IMR-90 (cell line): ENCODE measurements at places on chromosomes 12 and 14. TPM values are rescaled to one million over a fixed set of nuclear protein-coding genes. Genes with fewer than 3 reads are reported as not detected.

The TBX5 gene
- 10.8 and 13.3 TPM in 2 replicates for total RNA-seq

The FSCB gene
- under 0.01 TPM in 1 of 2 replicates, not detected in the other for total RNA-seq

The CPNE6 gene
- total RNA-seq = not detected in 2 replicates

The SERPINA3 gene
- under 0.01 and 0.36 TPM in 2 replicates for total RNA-seq

The TPPP2 gene
- total RNA-seq = not detected in 2 replicates

The PIK3C2G gene
- not detected in 2 replicates for total RNA-seq

The ASCL1 gene
- total RNA-seq = not detected in 2 replicates

The DPY19L2 gene
- total RNA-seq = 0.90 and 1.4 TPM in 2 replicates

The GPR84 gene
- total RNA-seq = not detected in 2 replicates

The ENDOU gene
- total RNA-seq = under 0.01 TPM in 2 replicates

The NUMB gene
- total RNA-seq = 41.7 and 45.9 TPM in 2 replicates

The SYNDIG1L gene
- not detected in 2 replicates for total RNA-seq

The NAV3 gene
- 98.3 and 106 TPM in 2 replicates for total RNA-seq

The KRT86 gene
- not detected in 2 replicates for total RNA-seq

The CISTR gene
- total RNA-seq = not detected in 2 replicates

The POTEM gene
- not detected in 2 replicates for total RNA-seq

The TESPA1 gene
- total RNA-seq = not detected in 2 replicates

The OAS3 gene
- 4.1 and 4.4 TPM in 2 replicates for total RNA-seq

The MIPOL1 gene
- 5.9 and 11.4 TPM in 2 replicates for total RNA-seq

The SLC2A14 gene
- total RNA-seq = under 0.01 TPM in 1 of 2 replicates, not detected in the other

The SIX4 gene
- total RNA-seq = 28.1 and 42.7 TPM in 2 replicates

The RHOJ gene
- 7.8 and 9.5 TPM in 2 replicates for total RNA-seq

The ARG2 gene
- total RNA-seq = 2.2 and 2.5 TPM in 2 replicates

The PSMC1 gene
- 194 and 325 TPM in 2 replicates for total RNA-seq

The TAS2R50 gene
- 2.3 and 4.4 TPM in 2 replicates for total RNA-seq

The UTP20 gene
- 22.0 and 29.7 TPM in 2 replicates for total RNA-seq

The SIX1 gene
- total RNA-seq = 7.7 and 8.6 TPM in 2 replicates

The NINJ2 gene
- total RNA-seq = not detected in 2 replicates

The HAL gene
- total RNA-seq = under 0.01 and 0.56 TPM in 2 replicates

The CMAS gene
- total RNA-seq = 9.5 and 19.4 TPM in 2 replicates

The BICDL1 gene
- not detected in 2 replicates for total RNA-seq

The VRTN gene
- total RNA-seq = not detected in 2 replicates

The TRPV4 gene
- 1.1 TPM in 2 replicates for total RNA-seq

The PRH2 gene
- 0.28 TPM in 1 of 2 replicates, not detected in the other for total RNA-seq

The AMIGO2 gene
- 31.7 and 32.6 TPM in 2 replicates for total RNA-seq

The CLEC4A gene
- 0.28 TPM in 1 of 2 replicates, not detected in the other for total RNA-seq

The BDKRB1 gene
- 51.4 and 56.5 TPM in 2 replicates for total RNA-seq

The SLC17A8 gene
- total RNA-seq = not detected in 2 replicates

The CABP1 gene
- total RNA-seq = 0.54 and 0.83 TPM in 2 replicates

The TMCC3 gene
- total RNA-seq = 0.28 and 0.36 TPM in 2 replicates

The GLT1D1 gene
- total RNA-seq = not detected in 2 replicates

The KCNC2 gene
- total RNA-seq = not detected in 2 replicates

The P2RX2 gene
- not detected in 2 replicates for total RNA-seq

The KRT72 gene
- total RNA-seq = not detected in 2 replicates

The ANG gene
- 3.6 and 3.9 TPM in 2 replicates for total RNA-seq

The MFAP5 gene
- 0.56 and 0.90 TPM in 2 replicates for total RNA-seq

The TMPO gene
- total RNA-seq = 62.0 and 102 TPM in 2 replicates

The IL22 gene
- total RNA-seq = not detected in 2 replicates

The PLEKHD1 gene
- total RNA-seq = under 0.01 TPM in 1 of 2 replicates, not detected in the other

The SLC6A12 gene
- total RNA-seq = not detected in 2 replicates
